Omental fat pad (tissue), 4 donors: ENCODE measurements at places on chromosomes 13 and 19. TPM values are rescaled to one million over a fixed set of nuclear protein-coding genes. Genes with fewer than 3 reads are reported as not detected.

ALDH16A1 gene
- 32.6 TPM for total RNA-seq

PCDH9 gene
- total RNA-seq: 7.1 TPM

RNF17 gene
- total RNA-seq: 0.28 TPM

SLITRK6 gene
- not detected for total RNA-seq

CD177 gene
- 4.3 TPM for total RNA-seq

ZNF554 gene
- 0.84 TPM for total RNA-seq

DNA sequence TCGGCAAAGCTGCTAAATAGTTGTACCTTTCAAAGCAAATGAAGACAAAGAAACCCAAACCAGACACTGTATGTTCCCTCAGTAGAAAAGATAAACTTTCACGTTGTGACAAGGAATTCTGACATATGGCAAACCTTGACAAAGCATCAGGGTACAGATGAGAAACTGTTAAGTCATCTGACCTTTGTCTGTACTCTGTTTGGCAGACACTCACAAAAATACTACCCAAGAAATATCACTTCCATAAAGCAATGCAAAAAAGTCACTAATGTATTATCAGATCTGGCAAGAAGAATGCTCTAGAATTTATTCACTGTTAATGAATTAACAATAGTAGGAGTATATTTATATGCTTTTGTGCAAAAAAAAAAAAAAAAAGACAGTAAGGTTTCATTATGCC, 843.7 kb downstream of the DIAPH3 start:
- no peak for DNase-seq

DNA sequence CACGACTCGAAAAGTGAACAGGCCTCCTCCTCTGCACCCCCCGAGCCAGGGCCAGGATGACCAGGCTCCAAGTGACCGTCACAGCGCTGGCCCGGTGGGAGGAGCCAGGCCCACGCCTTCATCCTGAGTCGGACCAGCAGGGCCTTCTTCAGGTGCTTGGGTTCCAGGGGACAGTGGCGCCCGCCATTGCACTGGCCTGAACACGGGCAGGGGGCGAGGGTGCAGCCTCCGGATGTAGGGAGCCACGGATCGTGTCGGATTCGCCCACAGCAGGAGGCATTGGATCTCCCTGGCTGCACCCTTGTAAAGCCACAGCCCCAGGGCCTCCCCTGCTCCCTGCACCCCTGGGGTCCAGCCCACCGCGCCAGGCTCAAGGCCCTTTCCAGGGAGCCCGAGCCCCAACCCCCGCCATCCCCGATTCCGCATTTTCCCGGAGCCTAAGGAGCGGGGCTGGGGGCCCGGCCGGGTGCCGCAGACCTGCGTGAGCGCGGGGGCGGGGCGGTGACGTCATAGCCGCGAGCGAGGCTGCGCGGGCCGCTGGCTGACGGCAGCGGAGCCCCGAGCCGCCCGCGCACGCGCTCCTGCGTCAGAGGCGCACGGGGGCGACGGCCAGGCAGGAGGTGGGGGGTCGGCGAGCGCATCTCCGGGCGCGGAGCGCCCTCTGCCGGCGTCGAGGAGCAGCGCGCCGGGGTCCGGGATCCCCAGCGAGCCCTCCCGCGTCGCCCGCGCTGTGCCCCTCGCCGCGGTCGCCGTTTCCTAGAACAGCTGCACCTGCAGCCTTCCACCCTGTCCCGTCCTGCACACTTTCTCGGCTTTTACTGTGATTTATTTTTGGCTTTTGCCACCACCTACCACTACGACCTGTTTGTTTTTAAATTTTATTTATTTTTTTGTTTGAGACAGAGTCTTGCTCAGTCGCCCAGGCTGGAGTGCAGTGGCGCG, 1.5 kb upstream of the ATP5F1D start:
- DNase-seq: peak; percentile 78

DNA sequence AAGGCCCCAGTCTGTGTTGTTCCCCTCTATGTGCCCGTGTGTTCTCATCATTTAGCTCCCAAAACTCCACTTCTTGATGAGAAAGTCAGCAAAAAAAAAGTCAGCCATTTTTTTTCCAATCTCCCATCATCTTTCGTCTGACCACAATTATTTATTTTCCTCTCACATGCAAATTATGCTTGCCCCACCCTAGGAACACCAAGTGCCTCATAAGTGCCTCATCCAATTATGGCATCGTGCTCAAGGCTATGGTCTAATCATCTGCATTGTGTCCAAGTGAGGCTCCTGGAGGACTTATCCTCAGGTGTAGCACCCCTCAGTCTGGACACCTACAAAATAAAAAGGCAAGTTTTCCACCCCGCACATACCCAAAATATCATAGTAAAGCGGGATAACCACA, 20.8 kb upstream of the IPO5 start:
- no peak for DNase-seq

DNA sequence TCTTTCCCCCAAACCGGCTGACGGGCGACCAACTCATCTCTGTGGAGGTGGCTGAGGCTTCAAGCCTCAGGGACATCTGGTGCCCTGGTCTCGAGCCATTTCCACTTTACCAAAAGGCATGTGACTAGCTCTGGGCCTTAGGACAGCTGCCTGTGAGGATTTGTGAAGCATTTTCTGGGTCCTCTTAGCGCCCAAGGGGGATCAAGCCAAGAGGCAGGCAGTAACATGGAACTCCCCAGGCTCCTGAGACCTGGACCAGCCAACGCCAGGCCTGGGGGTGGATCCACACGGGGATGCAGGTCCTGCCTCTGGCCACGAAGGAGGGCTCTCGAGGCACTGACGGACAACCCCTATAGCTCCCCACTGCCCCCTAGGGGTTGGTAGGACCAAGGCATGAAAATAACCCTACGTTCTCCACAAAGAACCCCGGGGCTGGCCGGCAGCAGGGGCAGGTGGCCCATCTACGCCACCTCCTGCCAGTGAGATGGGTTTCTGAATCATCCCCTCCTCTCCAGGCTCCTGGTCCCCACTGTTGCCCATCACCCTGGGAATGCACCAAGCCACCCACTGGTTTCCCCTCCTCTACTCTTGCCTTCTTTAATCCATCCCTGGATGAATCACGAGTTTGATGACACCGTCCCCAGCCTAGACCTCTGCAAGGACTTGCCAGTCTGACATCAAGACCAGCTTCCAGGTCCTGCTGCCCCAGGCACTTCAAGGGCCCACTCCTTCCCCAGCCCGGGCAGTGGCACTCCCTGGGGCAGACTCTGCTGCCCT, 7.0 kb upstream of the MYDGF start:
- no peak for DNase-seq

DNA sequence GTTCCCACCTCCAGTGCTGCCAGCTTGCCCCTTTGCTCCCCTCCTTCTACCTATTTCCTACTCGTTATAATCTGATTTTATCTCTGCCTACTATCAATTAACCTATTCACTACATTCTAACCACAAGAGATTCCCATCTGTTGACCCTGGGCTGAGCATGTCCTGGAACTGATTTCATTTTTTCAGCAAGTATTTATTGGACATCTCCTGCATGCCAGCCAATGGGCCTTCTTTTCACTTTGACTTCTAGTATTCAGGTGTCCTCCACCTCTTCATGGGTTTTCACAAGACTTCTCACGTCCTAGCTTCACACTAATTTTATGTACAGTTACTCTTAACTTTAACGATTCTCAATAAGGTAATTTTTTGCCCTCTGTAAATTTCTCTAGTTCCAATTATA, 282.7 kb upstream of the KLHL1 start:
- DNase-seq: no peak

- DNase-seq: no peak
Observed at GRCh38 chr19:11299946-11300810, 4.2 kb downstream of the TSPAN16 start.

GRCh38 chr13:20128459-20128931, 32.4 kb downstream of the GJA3 start:
- DNase-seq: no peak
